Activated naive CD4-positive, alpha-beta T cell treated with anti-CD3 and anti-CD28 coated beads, Interleukin-2, amount 50 U/mL, for 72 hours (primary cell): ENCODE measurements at places on chromosomes 2 and 18. TPM values are rescaled to one million over a fixed set of nuclear protein-coding genes. Genes with fewer than 3 reads are reported as not detected.

Gene ABCG8
- not detected for total RNA-seq

Gene SMARCAL1
- total RNA-seq, result 29.2 TPM

- no peak for DNase-seq
Observed at GRCh38 chr2:204545861-204546735, 823 bp downstream of the PARD3B start.

DNA sequence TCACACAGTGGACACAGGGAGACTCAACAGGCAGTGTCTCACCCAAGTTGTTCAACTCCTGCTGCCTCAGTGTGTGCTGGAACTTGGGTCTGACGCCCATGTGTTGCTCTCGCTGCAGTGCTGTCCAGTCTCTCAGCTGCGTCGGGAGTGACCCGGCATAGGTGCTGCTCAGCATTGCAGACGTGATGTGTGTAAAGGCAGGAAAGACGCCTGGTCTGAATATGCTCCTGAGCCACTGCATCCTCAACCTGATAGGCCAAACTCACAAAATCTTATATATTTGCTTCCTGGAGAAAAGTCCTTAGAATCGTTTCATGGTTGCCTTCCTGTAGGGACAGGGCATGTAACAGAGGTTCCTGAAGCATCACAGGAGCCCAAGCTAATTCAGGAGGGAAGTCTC is 152.9 kb downstream of the INSIG2 start:
- no peak for DNase-seq

GRCh38 chr2:151111599-151112278 is 149.9 kb downstream of the RBM43 start:
- no peak for DNase-seq

GRCh38 chr2:237833546-237833945 is 25.9 kb upstream of the RAMP1 start:
- no peak for DNase-seq
